COLO829 (cell line): ENCODE measurements at places on chromosomes 11 and 22.

DNA sequence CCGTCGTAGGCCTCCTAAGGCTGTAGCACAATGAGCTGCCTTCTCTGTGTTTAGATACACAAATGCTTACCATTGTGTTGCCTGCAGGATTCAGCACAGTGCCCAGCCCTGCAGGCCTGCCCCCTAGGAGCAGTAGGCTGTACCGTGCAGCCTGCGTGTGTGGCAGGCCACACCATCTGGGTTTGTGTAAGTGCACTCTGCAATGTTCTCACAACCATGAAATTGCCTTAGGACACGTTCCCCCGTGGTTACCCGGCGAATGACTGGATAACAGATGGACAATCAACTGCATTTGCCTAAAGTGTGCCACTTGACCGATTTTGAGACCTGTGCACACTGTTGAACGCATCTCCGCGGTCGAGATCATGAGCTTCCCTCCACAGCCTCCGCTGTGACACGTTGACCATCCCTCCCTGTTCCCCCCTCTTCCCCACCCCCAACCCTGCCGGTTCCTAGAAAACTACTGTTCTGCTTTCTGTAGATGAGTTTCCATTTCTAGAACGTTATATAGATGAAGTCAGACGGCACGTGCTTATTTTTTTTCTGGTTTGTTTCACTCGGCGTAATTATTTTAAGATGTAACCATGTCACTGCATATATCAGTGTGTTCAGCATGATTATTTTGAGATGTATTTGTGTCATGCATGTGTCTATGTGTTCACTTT is 22.2 kb upstream of the CTSD start:
- no peak for DNase-seq

GRCh38 chr11:122691549-122692150 is 36.1 kb downstream of the UBASH3B start:
- DNase-seq: no peak

DNA sequence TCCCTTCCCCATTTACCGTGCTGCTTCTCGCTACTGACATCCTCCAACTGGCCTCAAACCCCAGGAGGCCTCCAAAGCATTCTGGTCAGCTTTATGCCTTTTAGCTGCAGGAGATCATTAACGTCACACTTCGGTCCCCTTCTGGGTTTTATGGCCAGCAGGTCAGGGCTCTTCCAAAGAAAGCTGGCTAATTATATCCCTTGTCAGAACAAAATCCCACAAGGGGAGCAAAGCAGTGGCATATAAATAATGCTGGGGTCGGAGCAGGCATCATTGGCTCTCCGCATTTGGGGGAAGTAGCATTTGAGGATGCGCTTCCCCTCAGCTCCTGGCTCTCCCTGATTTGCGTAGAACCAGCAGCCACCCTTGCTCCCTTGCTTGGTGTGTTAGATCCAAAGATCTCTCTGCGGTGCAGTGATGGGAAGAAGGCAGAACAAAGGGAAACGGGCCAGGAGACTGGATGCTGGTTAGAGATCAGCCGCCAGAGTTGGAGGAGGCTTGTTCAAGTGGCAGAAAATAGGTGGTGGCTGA is 117.4 kb downstream of the DBX1 start:
- no peak for DNase-seq

DNA sequence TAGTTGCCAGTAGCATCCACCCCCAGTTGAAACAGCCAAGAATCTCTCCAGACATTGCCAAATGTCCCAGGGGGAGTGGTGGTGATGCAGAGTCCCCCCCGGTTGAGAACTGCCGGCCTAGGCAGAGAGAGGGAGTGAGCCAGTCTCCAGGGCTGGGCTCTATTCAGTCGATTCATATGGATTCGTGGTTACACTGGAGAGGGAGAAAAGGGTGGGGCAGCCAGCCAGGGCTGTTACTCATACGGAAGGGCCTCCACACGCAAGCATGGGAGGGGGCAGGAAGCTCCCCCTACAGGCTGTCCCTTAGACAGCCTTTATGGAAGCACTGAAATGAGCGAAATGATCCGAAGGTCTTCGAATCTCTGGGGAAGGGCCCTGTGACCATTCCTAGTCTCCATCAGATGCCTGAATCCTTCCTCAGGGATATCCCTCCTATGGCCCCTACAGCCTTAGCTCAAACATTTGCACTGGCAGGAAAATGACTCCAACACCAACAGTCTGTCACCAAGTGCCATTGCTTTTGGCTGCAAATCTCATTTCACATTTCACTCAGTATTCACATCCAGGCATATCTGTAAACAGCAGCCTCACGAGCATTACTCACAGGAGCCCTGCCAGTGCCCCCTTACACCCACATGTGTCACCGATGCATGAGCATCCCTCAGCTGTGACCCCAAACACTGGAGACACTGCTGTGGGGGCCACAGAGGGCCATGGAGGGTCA is 18.4 kb upstream of the TLCD5 start:
- peak; percentile 56 for DNase-seq

- DNase-seq: peak; percentile 28
Observed at GRCh38 chr11:68106165-68106940, 14.8 kb downstream of the CHKA start.

- DNase-seq: peak; percentile 52
Observed at GRCh38 chr11:122178795-122179194, 62.8 kb upstream of the BLID start.

DNA sequence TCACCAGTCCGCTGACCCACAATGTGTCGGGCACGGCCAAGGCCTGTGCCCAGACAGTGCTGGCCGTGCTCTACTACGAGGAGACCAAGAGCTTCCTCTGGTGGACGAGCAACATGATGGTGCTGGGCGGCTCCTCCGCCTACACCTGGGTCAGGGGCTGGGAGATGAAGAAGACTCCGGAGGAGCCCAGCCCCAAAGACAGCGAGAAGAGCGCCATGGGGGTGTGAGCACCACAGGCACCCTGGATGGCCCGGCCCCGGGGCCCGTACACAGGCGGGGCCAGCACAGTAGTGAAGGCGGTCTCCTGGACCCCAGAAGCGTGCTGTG is 6.1 kb downstream of the SLC35C1 start:
- DNase-seq: no peak

GRCh38 chr11:59611570-59612565 is 3.7 kb downstream of the OSBP start:
- no peak for DNase-seq

DNA sequence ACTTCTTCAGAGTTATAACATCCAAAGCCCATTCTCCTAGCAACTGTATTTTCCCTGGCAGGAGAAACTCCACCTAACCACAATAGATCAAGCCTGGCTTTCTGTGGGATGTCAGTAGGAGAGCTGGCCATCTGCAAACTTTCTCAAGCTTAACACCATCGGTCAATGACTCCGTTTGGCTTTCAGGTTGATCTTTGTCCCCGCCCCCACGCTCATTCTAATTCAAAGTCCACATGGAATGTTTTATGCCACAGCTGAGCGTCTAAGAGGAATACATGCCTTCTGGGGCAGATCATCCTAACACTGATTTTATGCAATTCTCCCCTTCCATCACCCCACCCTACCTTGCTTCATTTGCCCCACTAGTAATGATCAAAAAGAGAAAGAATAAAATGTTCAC is 4.8 kb downstream of the GVQW3 start:
- no peak for DNase-seq

DNA sequence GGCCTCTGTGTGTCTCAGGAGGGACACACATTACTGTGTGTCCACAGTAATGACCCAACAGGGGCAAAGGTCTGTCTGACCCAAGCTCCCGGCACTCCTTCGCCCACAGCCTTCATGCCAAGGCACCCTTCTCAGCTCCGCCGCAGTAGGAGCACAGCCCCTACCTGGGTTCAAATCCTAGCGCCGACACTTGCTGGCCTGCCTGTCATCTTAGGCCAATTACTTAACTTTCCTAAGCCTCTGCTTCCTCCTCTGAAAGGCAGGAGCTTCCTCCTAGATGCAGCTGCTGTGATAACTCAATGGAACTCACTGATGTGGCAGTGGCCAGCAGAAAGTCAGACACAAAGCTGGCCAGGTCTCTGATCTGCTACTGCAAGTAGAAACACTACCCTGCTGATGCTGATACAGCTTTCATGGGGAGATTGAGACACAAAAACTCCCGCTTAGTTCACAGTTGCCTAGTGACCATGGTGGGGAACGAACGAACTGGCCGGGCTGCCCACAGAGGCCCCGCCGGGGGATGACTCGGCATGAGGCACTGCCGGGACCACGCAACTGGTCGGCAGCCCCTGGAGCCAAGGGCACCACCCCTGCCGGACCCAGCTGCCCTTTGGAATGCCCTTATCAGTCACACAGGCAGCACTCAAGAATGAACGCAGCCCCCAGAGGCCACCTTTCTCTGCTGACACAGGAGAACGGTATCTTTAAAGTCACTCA is 8.1 kb downstream of the EHD1 start:
- DNase-seq: no peak

DNA sequence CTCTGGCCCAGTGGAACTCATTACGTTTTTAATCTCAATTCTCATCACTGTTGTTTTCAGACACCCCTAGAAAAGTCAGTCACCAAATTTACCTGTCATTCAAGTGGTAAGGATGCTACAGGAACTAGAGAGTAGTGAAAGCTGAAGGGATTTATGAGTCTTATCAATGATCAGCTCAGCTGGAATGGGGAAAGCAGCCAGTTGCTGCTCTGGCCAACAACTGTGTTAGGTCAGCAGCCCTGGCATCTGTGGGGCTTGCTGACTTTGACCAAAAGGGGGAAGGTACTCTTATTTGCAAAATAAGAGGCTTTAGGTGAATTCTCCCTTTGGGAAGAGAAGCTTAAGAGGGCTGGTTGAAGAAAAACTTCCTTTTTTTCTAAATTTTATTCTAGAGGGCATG is 76.2 kb upstream of the HORMAD2 start:
- DNase-seq: no peak
